MG63 (cell line): ENCODE measurements at places on chromosomes 1 and 21. TPM values are rescaled to one million over a fixed set of nuclear protein-coding genes. Genes with fewer than 3 reads are reported as not detected.

DNA sequence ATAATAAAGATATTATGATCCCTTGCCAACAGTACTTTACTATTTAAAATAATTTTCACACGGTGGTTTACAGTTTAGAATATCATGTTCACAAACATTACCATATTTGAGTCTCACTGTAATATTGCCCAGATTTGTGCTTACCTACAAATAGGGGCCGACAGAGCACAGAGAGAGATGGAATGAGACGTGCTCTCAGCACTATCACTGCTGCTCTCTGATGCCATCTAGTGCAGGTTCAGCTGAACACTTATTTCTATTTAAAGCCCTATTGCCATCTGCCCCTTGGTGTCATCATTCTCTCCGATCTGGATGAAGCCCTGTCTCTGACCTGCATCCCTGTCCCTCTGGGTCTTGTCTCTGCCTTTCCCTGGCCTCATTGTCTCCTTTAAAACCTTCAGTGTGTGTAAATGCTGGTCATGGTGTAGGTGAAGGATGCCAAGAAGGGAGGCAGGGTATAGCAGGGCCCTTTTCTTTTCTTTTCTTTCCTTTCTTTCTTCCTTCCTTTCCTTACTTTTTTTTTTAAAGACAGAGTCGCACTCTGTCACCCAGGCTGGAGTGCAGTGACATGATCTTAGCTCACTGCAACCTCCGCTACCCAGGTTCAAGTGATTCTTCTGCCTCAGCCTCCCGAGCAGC is 6.9 kb upstream of the GPATCH4 start:
- peak; percentile 45 for DNase-seq

DNA sequence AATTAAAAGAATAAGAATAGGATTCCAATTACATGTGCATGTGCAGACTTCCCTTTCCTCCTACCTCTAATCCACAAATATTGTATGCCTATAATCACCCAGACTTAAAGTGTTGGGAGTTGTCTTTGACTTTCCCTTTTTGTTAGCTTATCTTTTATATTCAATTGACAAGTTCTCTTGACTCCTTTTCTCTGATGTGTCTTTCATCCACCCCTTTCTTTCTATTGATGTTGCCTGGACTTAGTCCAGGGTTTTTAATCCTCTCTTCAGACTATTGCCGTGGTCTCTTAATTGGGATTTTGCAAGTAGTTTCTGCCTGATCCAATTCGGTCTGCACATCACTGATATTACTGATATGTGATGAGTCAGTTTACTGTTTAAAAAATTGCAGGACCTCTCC is 170.9 kb downstream of the LHX8 start:
- DNase-seq = no peak

GRCh38 chr1:201870397-201870796 is 18.3 kb upstream of the SHISA4 start:
- DNase-seq = no peak

GRCh38 chr1:209597499-209597898 is 14.0 kb downstream of the CAMK1G start:
- no peak for DNase-seq

Gene NEXN
- 2.4 and 3.3 TPM in 2 replicates for total RNA-seq

- DNase-seq = no peak
These were observed 9.5 kb upstream of the TMEM61 start for GRCh38 chr1:54970901-54971300.

Gene CD1C
- total RNA-seq = not detected in 2 replicates

GRCh38 chr1:206074839-206075238 is 21.9 kb downstream of the RHEX start:
- DNase-seq = peak; percentile 35

GRCh38 chr1:92701147-92701546 is 83.8 kb downstream of the EVI5 start:
- DNase-seq = no peak

DNA sequence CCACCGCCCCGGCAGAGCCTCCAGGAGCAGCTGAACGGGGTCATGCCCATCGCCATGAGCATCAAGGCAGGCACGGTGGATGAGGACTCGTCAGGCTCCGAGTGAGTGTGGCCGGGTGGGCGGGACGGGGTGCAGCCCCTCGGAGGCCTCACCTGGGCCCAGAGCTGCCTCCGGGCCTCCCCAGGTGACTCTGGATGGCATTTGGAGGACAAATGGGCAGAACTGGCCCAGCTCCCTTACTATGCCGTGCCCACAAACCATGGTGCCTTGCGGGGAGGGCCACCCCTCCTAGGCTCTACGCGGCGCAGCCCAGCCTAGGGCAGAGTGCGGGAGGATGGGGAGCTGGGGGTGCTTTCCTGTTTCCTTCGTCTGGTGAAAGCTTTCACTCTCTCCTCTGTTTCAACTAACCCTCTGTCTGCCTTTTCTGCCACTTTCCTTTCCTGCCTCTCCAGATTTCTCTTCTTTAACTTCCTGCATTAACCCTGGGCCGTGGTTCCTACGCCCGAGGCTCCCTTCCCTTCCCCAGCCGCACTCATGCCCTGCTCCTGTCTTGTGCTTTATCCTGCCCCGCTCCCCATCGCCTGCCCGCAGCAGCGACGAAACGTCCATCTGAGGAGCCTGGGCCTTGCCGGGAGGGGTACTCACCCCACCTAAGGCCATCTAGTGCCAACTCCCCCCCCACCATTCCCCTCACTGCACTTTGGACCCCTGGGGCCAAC is 9.2 kb downstream of the PSRC1 start:
- no peak for DNase-seq

Gene ZNF697
- 0.22 and 0.23 TPM in 2 replicates for total RNA-seq

- DNase-seq = no peak
These were observed 11.2 kb downstream of the RPL5 start for GRCh38 chr1:92843046-92843423.

DNA sequence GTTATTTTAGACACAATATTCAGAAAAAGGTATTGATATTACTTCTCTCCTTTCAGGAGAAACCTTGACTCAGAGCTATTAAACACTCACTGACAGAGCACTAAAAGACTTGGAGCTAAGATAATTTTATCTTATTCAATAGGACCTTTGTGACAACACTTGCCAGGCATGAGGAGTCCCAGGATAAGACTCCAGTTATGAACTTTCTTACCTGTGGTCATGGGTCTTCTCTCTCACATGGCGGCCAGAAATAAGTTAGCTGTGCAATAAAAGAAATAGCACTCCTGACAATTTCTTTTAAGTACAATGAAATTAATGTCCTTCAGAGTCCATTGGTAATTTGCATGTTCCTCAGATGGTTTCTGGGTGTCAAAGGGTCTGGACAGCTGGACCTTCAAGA is 382.1 kb downstream of the BRINP3 start:
- no peak for DNase-seq

DNA sequence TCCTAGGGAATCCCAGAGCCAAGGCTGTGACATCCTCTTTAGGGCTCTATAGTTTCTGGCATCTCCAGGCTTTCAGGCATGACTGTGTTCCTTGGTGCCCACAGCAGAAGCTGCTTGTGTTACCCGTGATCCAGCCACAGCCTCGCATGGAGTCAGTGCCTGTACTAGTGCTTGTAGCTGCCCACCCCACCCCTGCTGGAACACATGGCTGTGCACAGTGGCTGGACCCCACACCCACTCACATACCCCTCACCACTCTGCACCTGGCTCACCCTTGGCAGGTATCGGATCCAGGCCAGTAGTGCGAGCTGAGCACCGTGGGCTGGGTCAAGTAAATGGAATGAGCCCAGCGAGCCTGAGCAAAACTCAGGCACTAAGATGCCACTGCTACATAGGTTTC is 934.7 kb upstream of the PRMT6 start:
- no peak for DNase-seq

- DNase-seq = no peak
These were observed 100.2 kb downstream of the SPATA46 start for GRCh38 chr1:162276493-162276892.

- no peak for DNase-seq
These were observed 50.7 kb downstream of the PGM1 start for GRCh38 chr1:63643926-63644325.

Gene SERINC2
- total RNA-seq = 25.8 and 32.4 TPM in 2 replicates

Gene GJA8
- total RNA-seq = not detected in 2 replicates

- peak; percentile 62 for DNase-seq
These were observed 27.5 kb downstream of the TRIM45 start for GRCh38 chr1:117093870-117094621.

DNA sequence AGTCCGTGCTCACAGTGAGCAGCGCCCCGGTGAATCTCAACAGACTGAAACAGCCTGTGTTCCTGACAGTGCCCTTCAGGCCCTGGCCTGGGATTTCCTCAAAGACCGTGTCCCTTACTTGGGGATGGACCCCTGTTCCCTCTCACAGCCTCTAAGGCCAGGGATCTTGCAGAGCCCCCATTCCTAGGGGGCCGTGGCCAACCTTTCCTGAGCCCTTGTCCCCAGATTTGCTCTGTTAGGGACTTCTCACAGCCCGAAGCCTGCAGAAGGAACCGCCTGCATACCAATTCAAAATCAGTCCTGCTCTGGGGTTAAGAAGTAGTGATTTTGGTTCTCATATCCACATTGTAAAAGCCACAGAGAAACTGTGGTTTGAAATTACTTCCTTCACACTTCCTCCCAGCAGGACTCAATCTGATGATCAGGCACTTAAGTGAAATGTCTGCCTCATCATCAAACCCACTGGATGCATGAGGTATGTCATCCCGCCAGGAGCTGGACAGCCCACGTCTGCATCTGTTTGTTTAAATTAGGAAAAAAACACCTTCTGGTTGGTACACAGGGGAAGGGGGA is 14.9 kb downstream of the ABCA4 start:
- DNase-seq = no peak

Gene CNIH4
- 30.9 and 114 TPM in 2 replicates for total RNA-seq

- DNase-seq = no peak
These were observed 143.4 kb upstream of the KCNK2 start for GRCh38 chr1:214939180-214939579.
